RKO (cell line): ENCODE measurements at places on chromosomes 12 and 14.
A peak's percentile ranks its signal among the peaks of the same experiment; 100 is the strongest.

- no peak for DNase-seq
Measured at GRCh38 chr12:132746613-132747012, 15.0 kb downstream of the ANKLE2 start.

- peak; percentile 66 for DNase-seq
Measured at GRCh38 chr12:7555752-7556151, 52.2 kb upstream of the CD163 start.

- DNase-seq = no peak
Measured at GRCh38 chr12:105547786-105548185, 217.3 kb downstream of the C12orf75 start.

GRCh38 chr14:56414236-56414635 lies 165.4 kb upstream of the TMEM260 start:
- no peak for DNase-seq

DNA sequence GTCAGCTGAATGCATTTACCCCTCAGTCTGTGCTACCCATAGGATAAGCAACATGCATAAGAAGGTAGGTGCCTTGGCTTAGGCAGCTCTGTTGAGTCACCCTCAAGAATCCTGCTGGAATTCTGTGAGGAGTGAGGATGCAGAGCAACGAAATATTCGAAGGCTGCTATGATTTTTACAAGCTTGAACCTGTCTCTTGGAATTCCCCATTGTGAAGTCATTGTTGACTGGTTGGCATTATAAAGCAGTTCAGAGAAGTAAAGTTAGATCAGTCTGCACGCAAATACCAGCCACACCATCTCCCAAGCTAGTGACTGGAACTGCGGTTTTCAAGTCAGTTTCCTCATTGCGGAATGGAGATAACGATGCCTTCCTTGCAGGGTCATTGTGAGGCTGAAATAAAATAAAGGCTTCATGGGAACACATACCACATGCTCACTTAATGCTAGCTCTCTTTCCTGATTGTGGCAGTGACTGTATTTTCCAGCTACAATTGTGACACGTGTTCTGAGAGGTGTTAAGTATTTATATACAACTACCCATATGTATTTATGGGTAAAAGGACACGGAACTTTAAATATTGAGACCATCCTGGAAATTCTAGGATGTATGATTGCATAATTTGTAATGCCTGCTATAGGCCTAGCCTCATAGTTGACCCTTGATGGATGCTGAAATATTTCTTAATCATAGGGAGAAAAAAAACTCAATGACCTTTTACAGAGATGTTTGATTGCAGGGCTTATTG lies 96.7 kb downstream of the ETV6 start:
- DNase-seq = no peak

DNA sequence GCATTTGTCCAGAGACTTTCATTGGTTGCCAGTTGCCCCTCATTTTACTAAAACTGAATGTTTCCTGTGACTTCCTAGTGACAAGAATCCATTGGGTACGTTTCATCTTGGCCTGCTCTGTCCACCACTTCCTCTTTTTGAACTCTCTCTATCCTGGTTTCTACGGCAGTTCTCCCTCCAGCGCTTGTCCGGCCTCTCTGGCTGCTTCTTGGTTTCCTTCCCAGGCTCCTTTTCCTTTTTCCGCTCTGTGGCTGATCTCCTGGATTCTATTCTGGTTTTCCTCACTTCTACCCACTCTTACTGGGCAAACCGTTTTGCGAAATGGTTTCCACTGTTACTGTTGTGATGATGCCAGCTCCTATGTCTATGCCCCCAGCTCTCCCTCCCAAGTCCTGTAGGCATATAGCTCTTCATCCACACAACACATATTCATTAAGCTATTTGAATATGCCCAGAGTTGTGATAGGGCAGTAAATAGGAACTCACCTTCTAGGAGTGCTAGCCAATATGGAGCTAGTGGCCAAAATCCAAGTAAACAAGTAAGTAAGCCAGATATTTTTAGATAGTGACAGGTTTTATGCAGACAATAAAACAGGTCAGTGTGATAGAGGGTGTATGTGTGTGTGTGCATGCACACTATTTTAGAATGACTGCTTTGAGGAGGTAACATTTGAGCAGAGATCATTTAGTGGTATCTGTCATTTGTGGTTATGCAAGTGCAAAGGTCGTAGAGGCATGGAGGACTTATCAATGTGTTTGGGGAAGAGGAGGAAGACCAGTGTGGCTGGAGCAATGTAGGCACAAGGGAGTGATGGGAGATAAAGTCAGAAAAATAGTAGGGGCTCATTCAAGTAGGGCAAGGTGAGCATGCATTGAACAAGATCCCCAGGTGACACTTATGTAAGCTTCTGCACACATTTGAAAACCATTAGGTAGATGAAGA lies 27.9 kb upstream of the CTDSP2 start:
- DNase-seq = no peak

GRCh38 chr12:68901551-68901950 lies 31.4 kb downstream of the CPM start:
- no peak for DNase-seq

DNA sequence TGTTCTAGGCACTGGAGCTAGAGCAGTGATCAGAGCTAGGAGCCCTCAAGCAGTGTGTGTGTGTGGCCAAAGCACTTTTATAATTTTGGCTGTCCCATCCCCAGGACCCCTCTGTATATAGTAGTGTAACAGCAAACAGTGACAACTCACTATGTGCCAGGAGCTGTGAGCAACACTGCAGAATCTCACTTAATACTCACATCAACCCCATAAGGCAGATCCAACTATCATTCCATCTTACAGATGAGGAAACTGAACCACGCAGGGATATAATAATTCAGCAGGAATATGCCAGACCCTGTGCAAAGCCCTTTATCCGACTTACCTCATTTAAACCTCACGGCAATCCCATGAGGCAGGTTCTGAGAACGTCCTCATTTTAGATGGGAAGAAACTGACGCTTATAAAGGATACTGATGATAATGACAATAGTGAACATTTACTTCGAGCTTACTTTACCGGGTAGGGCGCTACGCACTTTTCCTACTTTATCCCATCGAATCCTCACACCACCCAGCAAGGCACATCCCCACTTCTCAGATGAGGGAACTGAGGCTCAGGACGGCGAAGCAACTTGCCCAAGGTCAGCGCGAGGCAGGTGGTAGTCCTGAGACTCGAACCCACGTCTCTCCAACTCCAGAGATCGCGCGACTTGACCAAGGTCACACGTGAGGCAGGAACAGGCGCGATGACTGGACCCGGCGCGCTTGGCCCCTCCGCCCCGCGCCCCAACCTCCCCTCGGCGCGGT lies 687 bp downstream of the RAB35 start:
- DNase-seq = peak; percentile 79

DNA sequence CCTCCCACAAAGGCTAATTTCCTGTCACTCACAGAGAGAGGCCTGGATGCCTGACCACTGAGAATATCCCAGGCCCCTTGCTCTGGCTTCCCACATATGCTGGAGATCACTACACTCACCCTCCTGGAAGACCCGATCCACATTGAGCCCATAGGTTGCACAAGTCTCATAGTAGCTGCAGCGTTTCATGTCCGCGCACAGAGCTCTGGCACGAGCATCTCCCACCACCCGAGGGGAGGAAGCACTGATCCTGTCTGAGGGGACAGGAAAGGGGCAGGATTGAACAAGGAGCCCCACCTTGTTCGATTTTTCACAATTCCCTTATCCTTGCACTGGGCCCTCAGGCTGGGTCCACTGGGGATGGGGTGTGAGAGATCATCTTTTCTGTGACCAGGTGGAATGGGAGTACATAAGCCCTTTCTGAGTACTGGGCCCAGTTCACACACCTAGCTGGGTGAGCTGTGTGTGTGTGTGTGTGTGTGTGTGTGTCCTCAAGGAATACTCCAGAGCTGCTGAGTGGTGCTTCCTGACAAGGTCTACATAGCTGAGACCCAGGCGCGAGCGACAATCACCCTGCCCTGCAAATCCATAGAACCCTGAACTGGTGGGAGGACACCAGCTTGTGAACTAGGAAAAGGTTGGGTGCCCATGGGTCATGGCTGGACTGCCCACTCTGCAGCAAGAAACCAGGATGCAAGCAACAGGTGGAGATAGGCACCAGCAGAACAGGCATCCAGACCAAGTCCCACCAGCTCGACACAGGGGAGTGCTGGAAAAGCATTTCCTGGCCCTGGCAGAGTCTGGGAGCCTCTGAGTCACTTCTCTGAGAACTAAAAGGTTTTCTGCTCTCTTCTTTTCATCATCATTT lies 5.6 kb downstream of the AGAP2 start:
- DNase-seq = no peak

- DNase-seq = no peak
Measured at GRCh38 chr12:108447168-108447832, 67.8 kb upstream of the FICD start.

- no peak for DNase-seq
Measured at GRCh38 chr12:108240928-108241327, 98.2 kb downstream of the CMKLR1 start.

DNA sequence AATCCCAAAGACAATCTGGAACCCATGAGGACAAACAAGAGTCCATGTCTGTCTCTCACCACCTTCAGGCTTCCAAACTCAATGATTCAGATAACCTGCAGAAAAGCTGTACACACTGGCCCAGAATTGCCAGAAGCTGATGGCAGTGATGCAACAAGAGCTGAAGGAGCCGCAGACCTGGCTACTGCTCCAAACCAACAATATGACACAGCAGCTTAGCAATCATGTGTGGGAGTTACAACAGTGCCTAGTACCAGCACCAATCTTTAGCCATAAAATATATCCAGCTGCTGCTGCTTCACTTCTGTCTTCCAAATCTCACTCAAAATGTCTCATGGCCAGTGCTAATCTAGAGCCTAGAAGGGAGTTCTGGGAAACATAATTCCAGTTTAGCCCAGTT lies 22.0 kb downstream of the RPS6KA5 start:
- peak; percentile 14 for DNase-seq

- no peak for DNase-seq
Measured at GRCh38 chr12:85405781-85406522, 125.9 kb downstream of the ALX1 start.

DNA sequence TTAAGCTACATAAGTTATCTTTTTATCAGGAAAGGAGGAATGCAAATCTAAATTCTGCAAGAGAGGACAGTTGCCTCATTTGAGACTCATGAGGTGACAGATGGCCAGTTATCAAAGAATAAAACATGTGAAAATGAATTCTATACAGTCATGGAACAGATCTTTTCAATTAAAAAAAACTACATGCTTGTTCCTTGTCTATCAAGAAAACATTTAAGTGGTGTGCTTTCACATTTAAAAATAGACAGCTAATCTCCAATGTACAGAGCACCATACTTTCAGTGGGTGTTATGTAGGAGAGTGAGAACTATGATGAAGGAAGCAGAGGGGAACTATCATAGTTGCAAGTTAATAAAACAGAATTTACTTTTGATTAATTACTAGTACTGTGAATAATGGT lies 76.7 kb upstream of the TTC7B start:
- no peak for DNase-seq

GRCh38 chr12:127170226-127171180 lies 1096.5 kb upstream of the TMEM132C start:
- no peak for DNase-seq

DNA sequence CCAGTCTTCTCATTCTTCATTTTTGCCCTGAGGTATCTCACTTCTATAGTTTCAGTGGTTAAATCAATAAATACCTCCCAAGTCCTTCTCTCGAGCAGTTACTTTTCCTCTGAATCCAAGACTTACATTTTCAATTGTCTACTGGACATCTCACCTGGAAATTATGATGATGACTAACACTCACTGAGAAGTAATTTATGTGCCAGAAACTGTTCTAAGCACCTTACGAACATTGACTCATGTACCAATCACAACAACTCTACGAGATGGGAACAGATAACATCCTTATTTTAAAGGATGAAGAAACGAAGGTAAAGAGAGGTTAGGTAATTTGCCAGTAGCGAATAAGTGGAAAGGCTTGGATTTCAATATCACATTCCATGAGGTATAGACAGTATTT lies 94.1 kb downstream of the EML5 start:
- DNase-seq = no peak

GRCh38 chr12:47901063-47901717 lies 3.6 kb downstream of the VDR start:
- DNase-seq = no peak

GRCh38 chr14:34147461-34147860 lies 196.6 kb upstream of the EGLN3 start:
- no peak for DNase-seq

DNA sequence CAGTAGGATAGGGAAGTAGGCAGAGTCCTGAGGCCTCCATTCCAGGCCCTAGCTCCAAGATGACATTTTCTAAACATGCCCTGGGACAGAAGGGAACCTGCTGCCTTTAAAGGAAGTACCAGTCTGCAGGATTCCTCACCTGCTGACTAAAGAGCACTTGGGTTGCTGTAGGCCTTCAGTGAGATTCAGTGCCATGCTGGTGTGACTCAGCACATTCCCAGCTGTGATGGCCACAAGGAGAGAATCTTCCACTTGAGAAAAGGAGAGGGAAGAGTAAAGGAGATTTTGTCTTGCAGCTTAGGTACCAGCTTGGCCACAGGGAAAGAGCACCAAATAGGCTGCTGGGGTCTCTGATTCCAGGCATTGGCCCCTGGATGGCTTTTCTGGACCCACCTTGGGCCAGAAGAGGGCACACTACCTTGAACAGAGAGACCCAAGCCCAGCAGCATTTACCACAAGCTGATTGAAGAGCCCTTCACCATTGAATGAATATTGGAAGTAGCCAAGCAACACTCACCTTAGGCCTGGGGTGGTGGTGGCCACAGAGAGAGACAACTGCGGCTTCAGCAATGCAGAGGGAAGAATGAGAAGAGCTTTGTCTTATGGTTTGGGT lies 498.3 kb downstream of the KCNH5 start:
- no peak for DNase-seq

GRCh38 chr14:73935666-73936065 lies 14.2 kb downstream of the FAM161B start:
- DNase-seq = peak; percentile 41

DNA sequence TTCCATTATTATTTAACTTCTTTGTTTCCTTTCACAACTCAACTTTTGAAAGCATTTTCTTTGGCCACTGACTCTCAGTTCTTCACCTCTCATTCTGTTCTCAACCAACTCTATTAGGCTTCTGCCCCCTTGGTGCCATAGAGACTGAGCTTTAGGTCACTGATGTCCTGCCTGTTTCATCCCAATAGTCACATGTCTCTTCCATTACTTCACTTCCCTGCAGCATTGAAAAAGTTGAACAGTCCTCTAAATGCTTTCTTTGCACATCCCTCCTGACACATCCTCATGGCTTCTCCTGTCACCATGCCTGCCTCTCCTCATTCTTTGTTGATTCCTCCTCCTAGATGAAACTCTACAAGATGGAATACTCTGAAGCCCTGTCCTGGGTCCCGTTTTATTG lies 2.7 kb downstream of the CLEC12A start:
- DNase-seq = no peak

DNA sequence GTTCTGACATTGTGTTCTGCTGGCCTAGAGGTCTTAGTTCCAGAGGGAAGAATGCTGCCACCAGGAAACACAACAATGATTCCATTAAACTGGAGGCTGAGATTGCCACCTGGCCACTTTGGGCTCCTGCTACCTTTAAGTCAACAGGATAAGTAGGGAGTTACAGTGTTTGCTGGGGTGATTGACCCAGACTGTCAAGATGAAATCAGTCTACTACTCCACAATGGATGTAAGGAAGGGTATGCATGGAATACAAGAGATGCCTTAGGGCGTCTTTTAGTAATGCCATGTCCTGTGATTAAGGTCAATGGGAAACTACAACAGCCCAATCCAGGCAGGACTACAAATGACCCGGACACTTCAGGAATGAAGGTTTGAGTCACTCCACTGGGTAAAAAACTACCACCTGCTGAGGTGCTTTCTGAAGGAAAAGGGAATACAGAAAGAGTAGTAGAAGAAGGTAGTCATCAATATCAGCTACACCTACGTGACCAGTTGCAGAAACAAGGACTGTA lies 852.6 kb downstream of the LRFN5 start:
- DNase-seq = no peak

- no peak for DNase-seq
Measured at GRCh38 chr14:29851397-29851796, 76.2 kb downstream of the PRKD1 start.
